ENCODE measurements at places on chromosomes 6 and 20. TPM values are rescaled to one million over a fixed set of nuclear protein-coding genes. Genes with fewer than 3 reads are reported as not detected.

The ULBP1 gene
- not detected for total RNA-seq

The RAD21L1 gene
- 0.64 TPM for total RNA-seq

The TGM3 gene
- total RNA-seq, result not detected

The RRAGD gene
- 10.3 TPM for total RNA-seq

The CPXM1 gene
- total RNA-seq, result 0.32 TPM

The AK9 gene
- total RNA-seq, result 7.3 TPM

The LY6G6F gene
- total RNA-seq, result not detected

The CGA gene
- total RNA-seq, result not detected

DNA sequence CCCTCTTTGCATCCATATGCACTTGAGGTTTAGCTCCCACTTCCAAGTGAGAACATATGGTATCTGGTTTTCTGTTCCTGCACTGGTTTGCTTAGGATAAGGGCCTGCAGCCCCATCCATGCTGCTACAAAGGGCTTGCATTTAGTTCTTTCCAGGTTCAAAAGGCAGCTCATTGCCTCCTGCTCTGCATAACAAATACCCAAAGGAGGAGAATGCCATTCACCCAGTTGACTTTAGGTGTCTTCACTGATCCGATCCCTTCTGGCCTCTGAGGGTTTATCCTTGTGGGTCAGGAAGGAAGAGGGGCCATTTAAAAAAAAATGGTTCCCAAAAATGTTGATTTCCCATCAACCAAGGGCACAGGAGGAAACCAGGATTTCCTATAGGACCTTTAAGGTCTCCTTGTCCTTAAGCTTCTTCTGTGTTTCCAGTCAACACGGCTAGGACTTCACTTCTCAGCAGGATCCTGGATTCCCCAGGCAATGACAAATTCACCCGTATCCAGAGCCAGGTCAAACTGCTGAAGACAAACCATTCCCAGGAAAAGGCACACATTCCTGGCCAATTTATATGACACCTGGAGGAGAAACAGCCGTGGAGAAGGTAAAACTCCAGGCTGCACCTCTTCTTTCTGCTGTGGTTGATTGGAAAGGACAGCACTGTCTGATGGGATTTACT lies 447.7 kb upstream of the CDH4 start:
- no peaks in the 10 kb centered on the region for H3K36me3 ChIP-seq
- no peaks in the 10 kb centered on the region for H3K4me1 ChIP-seq
- no peak overlapping the region for H3K4me3 ChIP-seq
- DNase-seq, result no peak

DNA sequence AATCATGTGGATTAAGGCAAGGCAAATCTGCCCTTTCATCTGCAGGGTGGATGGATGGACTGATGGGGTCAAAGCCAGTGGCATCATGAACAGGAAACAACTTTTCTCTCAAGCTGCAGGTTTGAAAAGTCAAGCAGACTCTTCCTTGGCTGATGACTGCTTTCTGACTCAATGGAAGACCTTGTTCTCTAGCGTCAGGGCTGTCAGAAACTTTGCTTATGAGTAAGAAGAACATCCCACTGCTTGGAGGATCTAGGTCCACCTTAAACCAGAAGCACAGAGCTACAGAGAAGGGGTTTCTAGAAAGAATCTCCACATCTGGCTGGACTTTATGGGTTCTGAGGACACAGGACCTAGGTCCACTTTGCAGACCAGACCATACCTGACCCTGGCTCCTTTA lies 36.3 kb upstream of the CST5 start:
- no peaks in the 10 kb centered on the region for H3K27me3 ChIP-seq
- no peaks in the 10 kb centered on the region for H3K36me3 ChIP-seq
- H3K4me1 ChIP-seq, result peaks cover 18% of the 10 kb centered on the region

DNA sequence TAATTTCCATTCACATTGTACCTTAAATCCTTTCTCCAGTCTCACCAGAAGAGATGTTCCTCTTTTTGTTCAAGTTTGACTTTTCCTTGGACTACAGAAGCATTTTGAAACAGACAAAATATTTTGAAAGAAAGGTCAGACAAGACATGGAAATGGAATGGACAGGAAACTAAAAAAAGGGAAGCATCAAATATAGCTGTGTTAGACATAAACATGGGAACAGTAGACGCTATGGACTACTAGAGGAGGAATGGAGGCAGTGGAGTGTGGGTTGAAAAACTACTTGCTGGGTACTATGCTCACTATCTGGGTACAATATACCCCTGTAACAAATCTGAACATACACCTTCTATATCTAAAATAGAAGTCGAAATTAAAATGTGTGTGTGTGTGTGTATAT lies 4.1 kb upstream of the FAM135A start:
- no peaks in the 10 kb centered on the region for H3K4me1 ChIP-seq
- H3K27me3 ChIP-seq, result no peaks in the 10 kb centered on the region
- H3K36me3 ChIP-seq, result no peaks in the 10 kb centered on the region
- DNase-seq, result no peak
- H3K4me3 ChIP-seq, result no peak overlapping the region

GRCh38 chr6:126914172-126914571 lies 204.3 kb upstream of the RSPO3 start:
- H3K4me3 ChIP-seq, result no peak overlapping the region
- no peaks in the 10 kb centered on the region for H3K4me1 ChIP-seq
- no peaks in the 10 kb centered on the region for H3K36me3 ChIP-seq
- H3K27ac ChIP-seq, result no peak overlapping the region
- no peaks in the 10 kb centered on the region for H3K27me3 ChIP-seq

GRCh38 chr6:107917451-107918375 lies 40.3 kb downstream of the SEC63 start:
- no peaks in the 10 kb centered on the region for H3K27me3 ChIP-seq
- no peaks in the 10 kb centered on the region for H3K36me3 ChIP-seq
- H3K27ac ChIP-seq, result no peak overlapping the region

GRCh38 chr6:43742285-43742684 lies 27.7 kb upstream of the VEGFA start:
- H3K27ac ChIP-seq, result no peak overlapping the region
- no peak for DNase-seq
- no peaks in the 10 kb centered on the region for H3K4me1 ChIP-seq
- H3K27me3 ChIP-seq, result no peaks in the 10 kb centered on the region

- H3K36me3 ChIP-seq, result no peaks in the 10 kb centered on the region
- H3K4me1 ChIP-seq, result peaks cover 18% of the 10 kb centered on the region
- no peak overlapping the region for H3K4me3 ChIP-seq
- DNase-seq, result no peak
- no peaks in the 10 kb centered on the region for H3K27me3 ChIP-seq
- no peak overlapping the region for H3K27ac ChIP-seq
Measured at GRCh38 chr20:10306440-10307358, 88.1 kb downstream of the SNAP25 start.

DNA sequence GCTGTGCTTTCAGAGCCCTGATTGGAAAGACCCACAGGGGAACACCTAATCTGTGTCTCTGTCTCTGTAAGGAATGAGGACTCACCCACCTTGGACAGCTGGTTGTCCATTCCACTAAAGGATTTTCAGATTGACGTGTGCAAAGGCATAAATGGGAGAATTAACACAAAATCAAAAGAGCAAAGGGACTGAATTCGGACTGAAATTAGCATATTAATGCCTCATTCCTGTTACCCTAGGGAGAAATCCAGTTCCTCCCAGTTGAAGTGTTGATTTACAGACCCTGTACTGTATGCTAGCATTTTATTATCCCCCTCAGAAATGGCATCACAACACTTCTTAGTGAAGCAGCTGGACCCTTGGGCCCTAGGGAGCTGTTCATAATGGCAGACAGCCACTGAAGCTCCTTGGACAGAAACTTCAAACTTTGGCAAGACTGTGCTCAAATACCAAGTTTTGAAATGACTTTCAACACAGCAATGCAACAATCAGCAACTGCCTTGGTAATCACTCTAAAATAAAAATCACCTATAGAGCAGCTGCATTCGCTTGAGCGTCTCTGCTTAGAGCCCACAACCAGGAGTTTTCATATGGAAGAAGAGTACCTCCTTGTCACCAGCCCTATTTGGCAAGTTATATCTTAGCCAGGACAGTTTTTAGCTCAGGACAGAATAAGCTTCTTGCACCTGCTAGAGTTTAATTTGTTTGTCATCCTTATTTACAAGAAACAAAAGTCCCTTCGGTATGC lies 118.1 kb downstream of the TRDN start:
- H3K4me3 ChIP-seq, result no peak overlapping the region
- no peaks in the 10 kb centered on the region for H3K36me3 ChIP-seq
- no peaks in the 10 kb centered on the region for H3K27me3 ChIP-seq
- DNase-seq, result no peak
- no peaks in the 10 kb centered on the region for H3K4me1 ChIP-seq
- no peak overlapping the region for H3K27ac ChIP-seq

DNA sequence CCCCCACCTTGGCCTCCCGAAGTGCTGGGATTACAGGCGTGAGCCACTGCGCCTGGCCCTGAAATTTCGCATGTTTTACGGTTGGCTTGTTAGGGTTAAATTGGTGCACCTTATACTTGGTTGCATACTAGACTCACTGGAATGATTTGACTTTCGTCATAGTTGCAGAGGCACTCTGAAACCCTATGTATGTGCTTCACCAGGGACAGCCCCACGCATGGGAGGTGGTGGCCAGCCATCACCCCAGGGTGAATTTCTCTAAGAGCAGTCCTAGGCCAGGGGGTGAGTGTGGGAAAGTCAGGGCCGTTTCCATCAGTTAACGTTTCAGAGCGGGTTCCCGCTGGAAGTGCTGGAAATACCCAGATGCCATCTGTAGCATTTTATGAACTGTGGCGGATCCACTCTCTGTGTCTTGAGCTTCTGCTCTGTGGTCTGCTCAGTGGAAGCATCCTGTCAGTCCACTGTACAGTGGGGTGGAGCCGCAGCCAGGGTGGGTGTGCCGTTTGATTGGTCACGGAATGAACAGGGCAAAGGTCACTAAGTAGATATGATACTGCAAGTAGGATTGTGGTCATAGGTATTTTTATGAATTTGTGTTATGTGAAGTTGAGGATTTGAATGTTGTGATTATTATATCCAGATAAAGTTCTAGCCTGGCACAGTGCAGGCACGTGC lies 13.2 kb downstream of the DNAJC5 start:
- peaks cover 17% of the 10 kb centered on the region for H3K4me1 ChIP-seq
- H3K4me3 ChIP-seq, result no peak overlapping the region
- H3K27ac ChIP-seq, result no peak overlapping the region
- H3K27me3 ChIP-seq, result no peaks in the 10 kb centered on the region
- H3K36me3 ChIP-seq, result no peaks in the 10 kb centered on the region

DNA sequence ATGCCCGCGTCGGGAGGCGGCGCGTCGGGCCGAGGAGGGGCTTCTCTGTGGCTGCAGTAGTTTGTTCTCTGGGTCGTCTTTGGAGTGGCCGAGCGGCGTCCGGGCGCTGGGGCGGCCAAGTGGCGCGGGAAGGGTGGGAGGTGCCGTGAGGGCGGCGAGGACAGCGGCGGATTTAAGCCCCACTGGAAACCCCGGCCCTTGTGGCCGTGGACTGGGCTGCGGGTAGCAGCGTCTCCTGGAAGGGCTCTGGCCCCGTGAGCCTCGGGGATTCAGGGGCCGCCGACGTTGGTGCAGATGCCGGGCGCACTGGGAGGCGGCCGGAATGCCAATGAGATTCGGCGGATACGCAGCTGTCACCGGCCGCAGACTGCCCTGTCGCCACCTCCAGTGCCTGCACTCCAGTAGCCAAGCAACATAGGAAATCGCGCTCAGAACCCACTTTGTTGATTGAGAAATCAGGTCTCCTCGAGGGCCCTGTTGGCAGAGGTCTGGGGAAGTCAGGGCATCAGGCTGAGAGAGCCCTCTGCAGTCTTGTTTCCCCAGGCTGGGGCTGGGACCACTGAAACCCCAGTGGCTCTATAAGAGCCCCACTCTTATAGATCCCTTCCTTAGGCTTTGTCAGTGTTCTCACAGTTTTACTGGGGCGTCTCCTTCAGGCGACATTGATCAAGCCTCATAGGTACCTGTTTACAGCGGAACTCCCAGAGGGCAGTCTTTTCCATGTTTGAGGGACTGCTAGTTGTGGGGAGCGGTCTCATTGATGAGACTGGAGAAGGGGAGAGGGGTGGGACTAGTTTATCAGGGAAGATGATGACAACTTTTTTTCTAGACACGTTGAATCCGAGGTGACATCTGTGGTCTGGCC lies 642 bp downstream of the GZF1 start:
- H3K27ac ChIP-seq, result peak overlapping the region; percentile 95
- H3K27me3 ChIP-seq, result no peaks in the 10 kb centered on the region
- no peak for DNase-seq
- H3K4me1 ChIP-seq, result peaks cover 40% of the 10 kb centered on the region
- no peaks in the 10 kb centered on the region for H3K36me3 ChIP-seq
- peak overlapping the region; percentile 90 for H3K4me3 ChIP-seq

- peak overlapping the region; percentile 16 for H3K27ac ChIP-seq
- H3K36me3 ChIP-seq, result no peaks in the 10 kb centered on the region
- no peak for DNase-seq
- no peaks in the 10 kb centered on the region for H3K27me3 ChIP-seq
Measured at GRCh38 chr6:156167016-156167624, 610.1 kb upstream of the ARID1B start.

DNA sequence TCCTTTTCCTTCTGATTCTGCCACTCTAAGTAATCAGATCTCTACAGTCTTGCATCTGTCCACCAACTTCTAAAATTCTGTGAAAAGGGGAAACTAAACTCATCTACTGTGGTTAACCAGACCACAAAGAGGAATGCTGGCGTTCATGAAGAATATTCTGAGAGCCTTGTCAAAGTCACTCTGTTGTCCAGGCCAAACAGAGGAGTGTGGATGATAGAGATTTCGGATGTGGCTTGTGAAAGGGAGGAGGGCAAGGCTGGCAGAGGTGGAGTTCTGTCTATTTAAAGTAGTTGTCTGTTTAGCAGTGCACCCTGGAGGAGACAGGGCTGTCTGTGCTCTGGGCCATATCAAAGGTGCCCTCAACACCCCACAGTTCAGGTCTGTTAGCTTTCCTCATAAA lies 33.9 kb downstream of the CCN2 start:
- no peaks in the 10 kb centered on the region for H3K36me3 ChIP-seq
- H3K4me3 ChIP-seq, result no peak overlapping the region
- no peak for DNase-seq
- H3K27ac ChIP-seq, result no peak overlapping the region
- H3K27me3 ChIP-seq, result no peaks in the 10 kb centered on the region

DNA sequence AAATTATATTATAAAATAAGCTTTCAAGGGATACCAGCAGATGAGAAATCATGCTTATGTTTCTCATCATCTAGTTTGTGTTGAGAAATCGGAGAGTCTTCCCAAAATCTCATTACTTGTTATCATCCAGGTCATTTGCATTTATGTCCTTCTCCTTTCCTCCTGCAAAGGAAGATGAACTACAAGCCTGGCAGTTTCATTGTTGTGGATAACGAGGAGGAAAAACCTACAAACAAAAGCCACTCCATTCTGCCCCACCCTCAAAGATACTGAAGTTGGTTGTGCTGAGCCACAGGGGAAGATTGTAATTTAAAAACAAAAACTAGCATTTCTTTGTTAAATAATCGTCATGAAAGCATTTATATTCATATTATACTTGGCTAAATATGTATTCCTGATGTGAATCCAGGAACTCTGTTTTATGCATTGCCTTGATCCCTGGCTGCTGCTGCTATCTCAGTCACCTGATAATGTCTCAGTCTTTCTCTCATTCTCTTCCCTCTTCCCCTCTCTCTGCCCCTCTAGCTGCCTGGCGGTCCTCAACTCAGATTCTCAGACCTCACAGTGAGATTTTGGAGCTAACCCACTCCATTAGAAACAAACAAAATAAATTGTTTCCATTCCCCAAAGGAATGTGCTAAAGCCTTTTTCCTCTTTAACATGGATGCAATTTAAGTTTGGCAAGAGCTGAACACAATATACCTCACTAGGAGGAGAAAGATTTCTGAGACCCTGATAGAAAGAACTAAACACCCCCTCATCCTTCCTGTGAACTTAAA lies 185.3 kb downstream of the ADAT2 start:
- H3K4me1 ChIP-seq, result no peaks in the 10 kb centered on the region
- no peak overlapping the region for H3K27ac ChIP-seq
- no peak for DNase-seq
- no peaks in the 10 kb centered on the region for H3K27me3 ChIP-seq
- no peak overlapping the region for H3K4me3 ChIP-seq
- no peaks in the 10 kb centered on the region for H3K36me3 ChIP-seq
